ENCODE measurements at places on chromosomes 6 and 20.

DNA sequence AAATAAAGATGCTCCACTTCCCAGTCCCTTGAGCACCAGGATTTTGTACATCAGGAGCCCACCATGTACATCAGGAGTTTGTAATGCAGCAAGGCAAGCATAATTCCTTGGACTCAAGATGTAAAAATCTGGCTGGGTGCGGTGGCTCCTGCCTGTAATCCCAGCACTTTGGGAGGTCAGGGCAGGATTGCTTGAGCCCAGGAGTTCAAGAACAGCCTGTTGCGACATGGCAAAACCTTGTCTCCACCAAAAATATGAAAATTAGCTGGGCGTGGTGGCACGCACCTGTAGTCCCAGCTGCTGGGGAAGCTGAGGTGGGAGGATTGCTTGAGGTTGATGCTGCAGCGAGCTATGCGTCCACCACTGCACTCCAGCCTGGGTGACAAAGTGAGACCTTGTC, 16.1 kb upstream of the MAP1LC3A start:
- no peak for DNase-seq

GRCh38 chr6:111592726-111593511, 12.8 kb downstream of the TRAF3IP2 start:
- no peak for DNase-seq

GRCh38 chr6:25122001-25122400, 157.2 kb upstream of the CARMIL1 start:
- DNase-seq = no peak

- no peak for DNase-seq
Observed at GRCh38 chr6:17884498-17885478, 102.6 kb downstream of the KIF13A start.

GRCh38 chr20:19397666-19398065, 185.2 kb downstream of the SLC24A3 start:
- DNase-seq = no peak

DNA sequence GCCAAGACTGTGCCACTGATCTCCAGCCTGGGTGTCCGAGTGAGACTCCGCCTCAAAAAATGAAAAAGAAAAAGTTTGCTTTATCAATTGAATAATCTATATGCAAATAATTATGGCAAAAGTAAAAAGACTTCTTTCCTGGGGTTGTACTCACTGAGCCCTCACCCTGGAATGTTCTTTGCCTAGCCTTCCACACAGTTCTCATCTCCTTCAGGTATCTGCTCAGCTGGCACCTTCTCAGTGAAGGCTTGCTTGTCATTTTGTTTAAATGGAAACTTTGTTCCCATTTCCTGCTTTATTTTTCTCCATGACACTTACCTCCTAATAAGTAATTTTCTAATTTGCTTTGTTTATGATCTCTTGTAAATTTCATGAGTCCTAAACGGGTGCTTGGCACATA, 96.7 kb downstream of the SGK1 start:
- no peak for DNase-seq

Data from activated CD8-positive, alpha-beta memory T cell treated with anti-CD3 and anti-CD28 coated beads for 4 hours (primary cell).